ENCODE measurements at places on chromosomes 13 and 19.

DNA sequence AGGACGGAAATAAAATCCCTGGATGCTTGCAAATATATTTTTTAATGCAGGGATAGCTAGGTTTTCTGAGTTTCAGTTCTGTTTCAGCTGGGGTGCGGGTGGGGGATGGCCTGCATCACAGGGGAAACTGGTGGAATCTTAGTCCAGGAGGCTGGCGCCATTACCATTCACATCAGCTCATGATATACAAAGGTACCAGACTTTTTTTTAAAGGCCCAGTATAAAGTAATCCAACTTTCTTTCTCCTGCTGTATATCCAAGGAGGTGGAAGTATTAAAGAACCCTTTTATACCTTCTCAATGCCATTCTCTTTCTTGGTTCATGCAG lies 343.8 kb downstream of the KCNRG start:
- DNase-seq = no peak

DNA sequence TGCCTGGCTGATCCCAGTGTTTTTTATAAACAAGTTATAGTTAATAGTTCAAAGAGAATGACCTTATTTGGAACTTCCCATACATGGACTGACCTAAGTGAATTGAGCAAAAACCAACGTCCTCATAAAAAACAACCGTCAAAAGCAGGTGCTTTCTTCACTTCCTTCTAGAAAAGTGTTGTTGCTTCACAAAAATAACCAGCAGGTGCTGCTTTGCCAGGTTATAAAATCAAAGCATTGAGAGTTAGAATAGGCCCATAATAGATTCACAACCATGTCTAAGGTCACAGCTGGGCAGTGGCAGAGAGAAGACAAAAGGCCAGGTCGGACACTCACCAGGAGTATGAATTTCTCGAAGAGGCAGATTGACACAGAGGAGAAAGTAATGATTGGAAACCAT lies 9.5 kb downstream of the RUBCNL start:
- DNase-seq = no peak

DNA sequence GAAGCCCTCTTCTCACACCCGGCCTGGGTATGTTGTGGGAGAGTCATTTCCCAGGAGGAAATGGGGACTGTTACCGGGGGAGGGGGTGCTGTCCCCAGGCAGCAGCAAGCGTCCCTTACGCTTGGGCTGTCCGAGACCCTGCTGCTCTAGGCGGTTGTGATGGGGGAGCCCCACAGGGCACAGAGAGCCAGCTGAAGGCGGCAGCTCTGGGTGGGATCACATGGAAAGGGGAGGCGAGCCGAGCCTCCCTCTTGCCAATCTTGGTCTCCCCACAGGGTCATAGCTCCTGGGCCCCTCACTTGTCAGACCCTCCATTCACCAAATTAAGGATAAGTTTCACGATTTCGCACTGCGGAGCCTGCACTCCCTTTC lies 22.0 kb downstream of the EPN1 start:
- DNase-seq = no peak

DNA sequence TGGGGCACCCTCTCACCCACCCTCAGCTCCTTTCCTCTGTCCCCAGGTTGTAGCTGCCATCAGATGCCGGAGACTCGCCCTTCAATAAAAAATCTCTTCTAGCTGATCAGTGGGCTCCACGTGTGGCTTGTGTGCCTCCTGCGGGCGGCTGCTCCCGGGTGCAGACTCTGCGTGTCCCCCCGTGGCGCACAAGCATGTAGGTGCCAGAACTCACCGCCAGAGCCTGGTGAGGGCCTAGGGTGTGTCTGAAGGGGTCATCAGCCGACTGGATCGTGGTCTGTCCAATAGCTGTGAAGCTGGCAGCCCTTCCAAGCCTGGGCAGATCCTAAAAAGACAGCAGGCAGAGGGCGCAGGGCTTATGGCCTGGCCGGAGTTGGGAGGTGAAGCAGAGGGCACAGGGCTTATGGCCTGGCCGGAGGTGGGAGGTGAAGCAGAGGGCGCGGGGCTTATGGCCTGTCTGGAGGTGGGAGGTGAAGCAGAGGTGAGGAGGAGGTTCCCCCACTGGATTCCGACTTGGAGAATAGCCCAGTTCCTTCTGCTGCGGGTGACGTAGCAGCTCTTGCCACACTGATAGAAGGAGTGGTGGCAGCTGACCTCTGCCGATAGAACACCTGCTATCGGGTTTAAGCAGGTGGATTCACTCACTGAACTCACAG lies 11.7 kb downstream of the NOP53 start:
- DNase-seq = no peak

DNA sequence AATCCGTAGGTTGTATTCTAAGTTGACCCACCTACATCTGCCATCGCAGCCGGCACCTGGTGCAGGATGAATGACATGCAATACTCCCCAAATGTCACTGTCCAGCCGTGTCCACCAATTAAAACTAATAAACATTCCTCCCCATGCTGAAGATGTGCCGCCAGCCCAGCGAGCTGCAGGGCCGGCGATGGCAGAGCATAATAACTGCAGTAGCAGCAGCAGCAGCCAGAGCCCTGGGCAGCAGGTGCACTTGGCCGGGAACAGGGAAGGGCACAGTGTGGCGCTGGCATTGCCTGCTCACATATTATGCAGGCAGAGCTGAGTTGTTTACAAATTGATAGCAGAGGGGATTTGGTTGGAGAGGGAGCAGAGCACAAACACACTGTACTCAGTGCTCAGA lies 754.9 kb downstream of the OLFM4 start:
- DNase-seq = no peak
